ENCODE measurements at places on chromosomes 3 and 15.

DNA sequence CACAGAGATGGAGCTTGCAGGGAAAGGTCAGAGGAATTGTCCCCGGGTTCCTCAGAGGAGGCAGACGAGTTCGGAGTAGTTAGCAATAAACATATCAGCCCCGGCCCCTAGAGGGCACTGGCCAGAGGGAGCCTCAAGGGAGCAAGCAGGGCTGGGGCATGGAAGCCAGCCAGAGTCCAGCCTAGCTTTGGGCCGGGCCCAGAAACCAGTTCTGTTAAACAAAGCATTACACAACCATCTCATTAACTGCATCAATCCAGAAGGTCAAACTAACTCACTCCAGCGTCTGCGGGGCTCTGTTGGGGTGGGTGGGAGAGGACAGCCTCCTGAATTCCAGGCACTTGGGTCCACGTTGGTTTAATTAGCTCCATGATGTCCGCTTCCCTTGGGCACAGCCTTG lies 41.0 kb upstream of the IREB2 start:
- no peak for DNase-seq

DNA sequence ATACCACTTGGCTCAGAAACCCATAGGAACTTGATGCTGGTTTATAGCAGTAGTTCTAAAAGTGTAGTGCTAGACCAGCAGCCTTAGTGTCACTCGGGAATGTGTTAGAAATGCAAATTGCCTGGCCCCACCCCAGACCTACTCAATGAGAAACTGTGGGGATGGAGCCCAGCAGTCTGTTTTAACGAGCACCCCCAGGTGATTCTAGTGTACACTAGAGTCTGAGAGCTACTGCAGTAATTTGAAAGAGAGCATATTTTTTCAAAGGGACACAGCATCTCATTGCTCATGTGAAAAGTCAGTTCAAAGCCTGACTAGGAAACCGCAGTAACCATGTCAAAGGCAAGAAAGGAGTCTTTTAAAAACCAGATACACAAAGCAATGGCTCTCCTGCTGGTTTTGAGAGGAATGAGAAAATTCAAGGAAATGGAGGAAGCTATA lies 313.4 kb downstream of the SQOR start:
- DNase-seq, result no peak

DNA sequence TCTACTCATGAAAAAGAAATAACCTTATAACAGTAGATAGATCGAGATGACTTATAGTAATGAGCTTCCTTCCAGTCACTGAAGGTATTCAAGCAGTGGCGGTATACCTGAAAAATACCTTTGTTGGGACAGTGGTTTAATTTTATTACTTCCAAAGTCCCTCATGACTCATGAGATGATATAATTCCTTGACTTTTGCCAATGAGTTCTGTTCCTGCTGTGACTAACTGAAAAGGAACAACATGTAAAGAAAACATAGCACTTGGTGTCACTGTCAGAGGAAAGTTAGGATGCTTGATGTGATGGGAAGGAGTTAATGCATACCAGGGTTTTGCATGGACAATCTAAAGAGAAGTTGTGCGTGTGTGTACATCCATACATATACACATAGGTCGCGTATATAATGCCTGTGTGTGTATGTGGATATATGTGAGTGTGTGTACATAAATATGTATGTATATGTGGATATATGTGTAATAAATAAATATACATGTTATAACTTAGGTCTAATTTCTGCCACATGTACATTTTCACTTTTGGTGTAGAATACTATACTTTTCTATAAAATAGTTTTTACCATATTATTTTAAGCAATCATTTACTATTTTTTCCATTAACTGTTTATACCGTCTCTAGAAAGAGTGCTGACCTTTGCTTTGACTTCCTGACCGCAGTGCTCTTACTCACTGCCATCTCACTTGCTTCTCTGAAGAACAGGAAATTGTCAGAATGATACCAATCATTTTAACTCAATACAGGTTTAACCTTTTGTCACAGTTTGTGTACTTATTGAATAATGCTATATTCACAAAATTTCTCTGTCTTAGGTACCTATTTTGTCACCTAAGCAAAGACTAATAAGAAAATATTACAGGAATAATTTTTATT lies 12.6 kb upstream of the PAK2 start:
- DNase-seq, result peak; percentile 57

GRCh38 chr3:196149831-196150301 lies 61.3 kb downstream of the ZDHHC19 start:
- no peak for DNase-seq

- no peak for DNase-seq
These were observed 109.7 kb downstream of the GALK2 start for GRCh38 chr15:49279521-49280456.

DNA sequence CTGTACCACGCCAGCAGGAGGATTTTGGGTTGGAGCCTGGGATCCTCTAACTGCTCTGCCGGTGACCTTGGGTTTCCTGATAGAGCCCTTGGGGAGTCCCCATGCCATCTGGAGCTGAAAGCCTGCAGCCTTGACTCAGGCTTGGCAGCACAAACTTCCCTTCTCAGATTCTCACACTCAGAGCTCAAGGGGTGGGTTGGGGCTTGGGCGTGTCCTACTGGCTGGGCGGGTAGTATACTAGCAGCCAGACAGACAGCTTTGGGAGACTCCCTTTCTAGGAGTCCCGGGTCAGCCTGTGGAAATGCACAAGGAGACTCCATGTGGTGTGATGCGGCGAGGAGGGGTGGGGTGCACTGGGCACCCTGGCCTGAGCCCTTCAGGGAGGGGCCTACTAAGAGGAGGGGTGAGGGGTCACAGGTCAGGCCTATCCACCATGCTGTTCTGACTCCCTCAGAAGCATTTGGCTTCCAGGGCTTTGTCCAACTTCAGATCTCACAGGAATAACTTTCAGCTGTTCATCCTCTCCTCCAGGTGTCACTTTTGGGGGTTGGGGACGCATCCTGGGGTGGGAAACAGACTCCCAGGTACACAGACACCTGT lies 21.6 kb upstream of the PLXNA1 start:
- peak; percentile 80 for DNase-seq

- DNase-seq, result no peak
These were observed 34.2 kb downstream of the ALS2CL start for GRCh38 chr3:46659285-46659684.

- no peak for DNase-seq
These were observed 90.7 kb downstream of the ATP8B4 start for GRCh38 chr15:50028326-50028725.

DNA sequence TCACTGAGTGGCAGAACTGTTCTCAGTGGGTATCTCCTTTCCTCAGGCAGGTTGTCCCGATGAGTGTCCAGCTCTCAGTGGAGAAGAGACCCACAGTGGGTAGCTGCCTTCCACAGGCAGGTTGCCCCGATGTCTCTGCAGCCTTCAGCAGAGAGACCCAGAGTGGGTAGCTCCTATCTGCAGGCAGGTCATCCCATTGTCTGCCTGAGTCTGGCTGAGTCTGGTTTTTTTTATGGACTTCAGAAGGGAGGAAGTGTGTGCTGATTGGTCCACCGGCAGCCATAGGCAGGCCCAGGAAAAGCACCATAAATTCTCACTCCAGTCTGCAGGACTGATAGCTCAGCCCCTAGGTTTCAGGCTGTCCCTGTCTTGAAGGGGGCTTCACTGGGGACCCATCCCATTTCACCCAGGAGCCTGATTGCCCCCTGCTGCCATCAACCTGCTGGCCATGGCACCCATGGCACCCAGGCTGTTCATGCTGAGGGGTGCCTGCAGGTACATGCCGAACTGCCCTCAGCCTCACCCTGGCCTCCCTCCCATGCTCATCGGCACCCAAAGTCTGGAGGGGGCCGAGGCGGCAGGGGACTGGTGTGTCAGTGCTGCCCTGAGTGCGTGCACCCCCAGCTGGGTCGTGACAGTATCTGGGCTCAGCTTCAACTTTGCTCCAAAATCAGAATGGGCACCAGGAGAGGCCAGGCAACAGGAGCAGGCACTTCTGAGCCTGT lies 3.6 kb upstream of the LIMD1 start:
- DNase-seq, result no peak

DNA sequence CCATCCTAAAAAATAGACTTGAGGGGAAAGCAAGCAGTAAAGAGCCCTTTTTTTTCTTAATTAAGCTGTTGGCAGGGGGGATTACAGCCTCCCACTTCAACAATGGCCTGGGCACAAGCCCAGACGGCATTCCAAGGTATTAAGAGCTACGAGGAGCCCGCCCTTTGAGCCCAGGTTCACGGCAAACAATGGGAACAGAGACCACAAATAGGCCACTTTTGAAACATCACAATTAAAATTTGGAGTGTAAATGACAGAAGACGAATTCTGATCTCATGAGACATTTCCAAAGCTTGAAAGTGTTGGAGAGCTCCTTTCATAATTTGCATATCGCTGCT lies 8.9 kb downstream of the CHSY1 start:
- no peak for DNase-seq

GRCh38 chr15:92749946-92750345 lies 94.4 kb upstream of the FAM174B start:
- no peak for DNase-seq

DNA sequence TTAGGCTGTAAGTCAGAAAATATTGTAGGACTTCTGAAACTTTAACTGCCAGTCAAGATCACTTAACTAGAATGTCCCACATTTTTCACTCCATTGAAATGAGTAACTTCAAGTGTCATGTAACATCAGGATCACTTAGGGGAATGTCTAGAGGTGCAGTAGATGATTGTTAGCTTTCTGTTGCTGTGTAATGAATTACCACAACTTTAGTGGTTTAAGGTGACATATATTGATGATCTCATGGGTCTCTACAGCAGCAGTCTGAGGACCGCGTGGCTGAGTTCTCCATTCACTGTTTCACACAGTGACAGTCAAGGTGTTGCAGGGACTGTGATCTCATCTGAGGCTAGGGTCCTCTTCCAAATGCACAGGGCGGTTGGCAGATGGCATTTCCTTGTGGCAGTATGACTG lies 82.7 kb downstream of the SLC25A26 start:
- no peak for DNase-seq

DNA sequence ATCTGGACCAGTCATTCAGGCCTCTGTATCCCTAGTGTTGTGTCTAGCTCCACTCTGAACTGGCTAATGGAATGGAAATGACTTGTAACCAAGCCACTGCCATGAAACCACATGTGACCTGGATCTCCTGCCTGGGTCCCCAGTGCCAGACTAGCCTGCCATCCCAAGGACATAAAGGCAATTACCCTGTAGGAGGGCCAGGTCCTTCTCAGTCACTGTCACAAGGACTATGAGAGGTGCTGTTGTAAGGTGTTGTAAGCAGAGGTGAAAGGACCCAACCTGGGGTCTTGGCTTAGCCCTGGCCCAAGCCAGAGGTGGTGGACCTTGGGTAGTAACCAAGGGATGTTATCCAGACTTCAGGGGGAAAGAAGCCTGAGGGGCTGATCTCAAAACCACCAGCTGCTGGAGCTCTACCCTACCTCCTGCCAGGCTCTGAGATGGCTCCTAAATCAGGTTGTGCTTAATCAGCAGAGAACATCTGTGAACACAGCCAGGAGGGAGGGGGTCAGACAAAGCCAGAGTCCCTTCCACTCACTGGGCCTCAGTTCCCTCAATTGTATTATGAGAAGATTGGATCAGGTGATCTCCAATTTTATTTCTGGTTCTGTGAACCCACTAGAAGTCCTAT lies 15.7 kb upstream of the KLHL24 start:
- no peak for DNase-seq

DNA sequence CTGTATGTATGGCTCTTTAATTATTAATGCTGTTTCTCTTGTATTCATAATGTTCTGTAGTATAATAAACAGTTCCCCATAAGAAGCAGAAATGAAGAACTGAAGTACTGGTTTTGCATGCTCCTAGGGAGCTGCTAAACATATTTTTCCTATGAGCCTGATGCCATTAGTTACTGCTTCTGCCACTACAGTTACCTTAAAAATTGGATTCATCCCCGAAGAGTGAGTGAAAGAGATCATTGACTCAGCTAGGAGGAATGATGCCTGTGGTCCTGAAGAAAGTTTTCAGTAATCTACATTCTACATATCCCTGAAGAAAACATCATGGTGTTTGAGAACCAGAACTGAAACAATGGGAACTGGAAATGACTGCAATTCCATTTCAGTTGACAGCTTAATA lies 37.1 kb upstream of the ST3GAL6 start:
- no peak for DNase-seq

GRCh38 chr3:146223401-146224373 lies 27.2 kb downstream of the PLSCR4 start:
- peak; percentile 20 for DNase-seq

- DNase-seq, result peak; percentile 9
These were observed 186.7 kb downstream of the NLGN1 start for GRCh38 chr3:173584093-173584837.

DNA sequence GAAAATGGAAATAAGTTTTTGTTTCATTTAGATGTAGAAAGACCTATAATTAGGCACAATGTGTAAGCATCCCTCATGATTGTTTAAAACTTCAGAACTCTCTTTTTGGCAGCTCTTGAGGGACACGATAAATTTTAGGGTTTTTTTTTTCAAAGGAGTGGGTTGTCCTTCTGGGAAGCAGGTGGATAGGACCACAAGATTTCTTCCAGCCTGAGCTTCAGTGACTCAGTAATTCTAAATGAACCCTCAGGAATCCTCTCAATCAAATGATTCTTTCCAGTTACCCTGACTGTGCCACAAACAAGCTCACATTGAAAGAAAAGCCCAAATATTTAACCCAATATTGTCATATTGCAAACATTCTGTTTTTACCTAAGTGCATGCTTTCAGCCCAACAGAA lies 45.1 kb downstream of the COL8A1 start:
- no peak for DNase-seq
